ENCODE measurements at places on chromosomes 5 and 9. TPM values are rescaled to one million over a fixed set of nuclear protein-coding genes. Genes with fewer than 3 reads are reported as not detected.

DNA sequence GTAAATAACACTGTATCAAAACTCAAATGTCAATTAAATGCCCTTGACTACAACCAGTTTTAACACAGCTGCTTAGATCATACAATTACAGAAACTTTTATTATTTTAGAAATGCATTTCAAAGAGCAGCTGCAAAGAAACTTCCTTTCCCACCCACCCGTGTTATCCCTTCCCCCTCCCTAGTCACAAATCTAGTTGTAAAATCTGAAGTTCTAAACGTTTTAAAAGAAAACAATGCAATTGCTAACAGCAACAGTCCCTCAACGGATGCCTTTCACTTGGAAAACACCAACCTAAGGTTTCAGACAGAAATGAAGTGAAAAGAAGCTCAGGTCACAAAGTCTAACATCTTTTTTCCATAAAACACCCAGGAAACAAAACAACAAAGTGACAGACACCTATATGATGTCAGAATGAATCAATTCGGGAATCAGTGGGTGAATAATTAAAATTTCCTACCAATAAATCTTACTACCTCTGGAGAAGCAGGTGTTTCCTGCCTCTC lies 100.3 kb downstream of the FBXW11 start:
- H3K27ac ChIP-seq: no peak overlapping the region
- H3K36me3 ChIP-seq: peaks cover 5% of the 10 kb centered on the region
- H3K27me3 ChIP-seq: no peaks in the 10 kb centered on the region
- no peaks in the 10 kb centered on the region for H3K4me1 ChIP-seq

GRCh38 chr9:6646293-6646636 lies 736 bp upstream of the GLDC start:
- H3K4me3 ChIP-seq: peak overlapping the region; percentile 50
- H3K27me3 ChIP-seq: no peaks in the 10 kb centered on the region
- peaks cover 10% of the 10 kb centered on the region for H3K4me1 ChIP-seq
- DNase-seq: no peak
- H3K27ac ChIP-seq: no peak overlapping the region

DNA sequence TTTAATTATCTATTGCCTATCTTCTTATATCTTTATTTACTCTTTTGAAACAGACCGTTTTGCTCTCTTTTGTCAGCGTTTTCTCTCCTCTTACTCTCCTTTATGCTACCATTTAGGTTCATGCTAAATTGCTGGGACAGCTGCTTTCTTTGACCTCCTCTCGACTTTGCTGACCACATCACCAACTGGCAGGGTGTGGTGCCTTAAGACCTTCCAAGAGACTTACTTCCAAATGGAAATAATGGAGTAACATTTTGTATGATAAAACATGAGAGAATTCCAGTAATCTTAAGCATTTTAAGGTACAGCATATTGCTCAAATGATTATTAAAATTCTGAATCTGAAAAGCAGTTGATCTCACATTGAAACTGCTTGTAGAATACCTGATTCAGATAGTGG lies 71.5 kb upstream of the MEF2C start:
- no peaks in the 10 kb centered on the region for H3K4me1 ChIP-seq
- H3K27ac ChIP-seq: no peak overlapping the region
- no peaks in the 10 kb centered on the region for H3K36me3 ChIP-seq
- DNase-seq: no peak

GRCh38 chr9:87524061-87524460 lies 26.4 kb downstream of the DAPK1 start:
- H3K27me3 ChIP-seq: no peaks in the 10 kb centered on the region
- H3K36me3 ChIP-seq: no peaks in the 10 kb centered on the region
- peaks cover 3% of the 10 kb centered on the region for H3K4me1 ChIP-seq
- no peak overlapping the region for H3K27ac ChIP-seq

DNA sequence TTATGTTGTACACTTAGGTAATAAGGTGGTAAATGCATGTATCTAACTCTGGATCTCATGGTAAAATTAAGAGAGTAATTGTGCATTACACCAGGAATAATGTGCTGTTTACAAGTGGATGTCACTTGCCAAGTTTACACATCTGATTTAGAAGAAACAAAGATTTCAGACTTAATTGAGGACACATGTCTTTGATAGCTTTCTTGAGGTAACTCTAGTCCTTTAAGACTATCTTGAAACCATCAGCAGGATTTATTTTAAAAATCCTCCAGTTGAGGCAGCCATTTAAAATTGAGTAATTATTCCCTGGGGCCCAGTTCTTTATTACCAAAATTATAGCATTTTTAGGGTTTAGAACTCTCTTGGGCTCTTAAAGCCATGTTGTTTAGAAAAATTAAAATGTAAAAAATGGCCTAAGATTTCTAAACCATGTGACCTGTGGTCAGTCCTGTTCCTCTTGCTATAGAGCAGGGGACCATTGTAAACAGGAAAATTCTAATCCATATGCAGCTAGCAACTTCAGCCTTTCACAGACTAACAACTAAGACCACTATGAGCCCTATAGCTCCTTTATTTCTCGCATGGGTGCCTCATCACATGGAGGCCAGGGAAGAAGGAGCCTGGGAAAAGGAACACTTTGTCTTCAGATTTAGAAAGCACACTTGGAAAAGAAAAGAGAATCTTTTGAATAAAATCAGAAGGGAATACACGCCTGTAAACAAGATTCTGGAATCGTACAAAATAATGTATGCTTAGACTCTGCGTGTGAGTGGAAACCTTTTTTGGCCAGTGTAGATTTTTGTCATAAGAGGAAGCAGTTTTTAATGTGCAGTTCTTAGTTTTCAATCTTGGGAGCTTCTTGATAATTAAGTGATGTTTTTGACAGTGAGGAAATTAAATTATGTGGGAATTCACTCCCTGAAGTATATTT lies 71.2 kb downstream of the ZSWIM6 start:
- H3K4me1 ChIP-seq: peaks cover 8% of the 10 kb centered on the region
- no peak for DNase-seq
- H3K4me3 ChIP-seq: no peak overlapping the region
- no peak overlapping the region for H3K27ac ChIP-seq
- no peaks in the 10 kb centered on the region for H3K27me3 ChIP-seq

DNA sequence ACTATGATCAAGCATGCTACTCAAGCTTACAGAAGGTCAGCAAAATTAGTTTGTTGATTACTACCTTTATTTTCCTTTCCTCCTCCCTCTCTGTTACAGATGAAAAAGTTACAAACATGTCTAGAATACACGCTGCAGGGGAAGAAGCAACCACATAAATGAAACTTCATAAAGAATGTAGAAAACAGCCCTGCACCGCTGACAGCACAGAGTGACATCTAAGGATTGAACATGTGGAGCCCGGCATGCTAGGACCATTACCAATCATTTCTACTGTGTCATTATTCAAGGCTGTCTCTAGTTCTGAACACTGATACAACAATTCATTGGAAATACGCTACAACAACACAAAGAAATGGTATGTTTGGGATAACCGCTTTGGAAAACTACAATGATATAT lies 261.1 kb downstream of the MLLT3 start:
- DNase-seq: no peak
- H3K27ac ChIP-seq: no peak overlapping the region
- H3K27me3 ChIP-seq: no peaks in the 10 kb centered on the region
- H3K4me1 ChIP-seq: peaks cover 24% of the 10 kb centered on the region

DNA sequence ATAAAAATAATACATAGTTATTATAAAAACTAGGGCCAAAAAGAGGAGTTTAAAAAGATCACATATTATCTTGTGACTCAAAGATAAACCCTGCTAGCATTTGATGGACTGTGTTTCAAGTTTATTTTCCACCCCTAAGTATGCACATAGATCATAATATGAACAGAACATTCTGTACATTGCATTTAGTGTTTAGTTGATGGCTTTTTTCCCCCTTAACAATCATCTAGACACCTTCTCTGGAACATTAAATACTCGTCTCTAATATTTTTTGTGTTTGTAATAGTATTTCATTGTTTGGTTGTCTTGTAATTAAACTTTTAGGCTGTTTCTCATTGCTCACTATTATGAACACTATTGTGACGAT lies 10.5 kb downstream of the COL15A1 start:
- no peak overlapping the region for H3K4me3 ChIP-seq
- H3K27ac ChIP-seq: no peak overlapping the region
- H3K4me1 ChIP-seq: no peaks in the 10 kb centered on the region
- no peak for DNase-seq
- H3K36me3 ChIP-seq: no peaks in the 10 kb centered on the region
- H3K27me3 ChIP-seq: peaks cover 8% of the 10 kb centered on the region

GRCh38 chr5:56360816-56361215 lies 127.7 kb upstream of the ANKRD55 start:
- no peak for DNase-seq
- H3K4me3 ChIP-seq: no peak overlapping the region
- no peak overlapping the region for H3K27ac ChIP-seq
- H3K27me3 ChIP-seq: no peaks in the 10 kb centered on the region
- peaks cover 48% of the 10 kb centered on the region for H3K4me1 ChIP-seq

DNA sequence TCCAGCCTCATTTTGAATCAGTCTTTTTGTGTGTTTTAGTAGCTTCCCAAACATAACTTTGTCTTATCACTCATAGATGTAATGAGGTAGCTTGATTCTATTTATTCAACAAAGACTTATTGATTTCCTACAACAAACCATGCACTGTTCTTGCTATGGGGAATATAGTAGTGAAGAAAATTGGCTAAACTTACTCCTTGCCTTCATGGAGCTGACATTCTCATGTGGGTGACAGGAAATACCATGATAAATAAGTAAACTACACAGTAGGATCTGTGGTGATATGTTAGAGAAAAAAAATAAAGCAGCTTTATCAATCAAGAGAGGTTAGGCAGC lies 255.7 kb upstream of the TNC start:
- no peaks in the 10 kb centered on the region for H3K36me3 ChIP-seq
- H3K27me3 ChIP-seq: no peaks in the 10 kb centered on the region
- DNase-seq: no peak
- H3K27ac ChIP-seq: peak overlapping the region; percentile 90
- no peak overlapping the region for H3K4me3 ChIP-seq

- H3K36me3 ChIP-seq: no peaks in the 10 kb centered on the region
- no peak overlapping the region for H3K27ac ChIP-seq
- DNase-seq: no peak
- H3K4me3 ChIP-seq: no peak overlapping the region
- H3K4me1 ChIP-seq: no peaks in the 10 kb centered on the region
Measured at GRCh38 chr9:4177970-4178758, 121.7 kb downstream of the GLIS3 start.

DNA sequence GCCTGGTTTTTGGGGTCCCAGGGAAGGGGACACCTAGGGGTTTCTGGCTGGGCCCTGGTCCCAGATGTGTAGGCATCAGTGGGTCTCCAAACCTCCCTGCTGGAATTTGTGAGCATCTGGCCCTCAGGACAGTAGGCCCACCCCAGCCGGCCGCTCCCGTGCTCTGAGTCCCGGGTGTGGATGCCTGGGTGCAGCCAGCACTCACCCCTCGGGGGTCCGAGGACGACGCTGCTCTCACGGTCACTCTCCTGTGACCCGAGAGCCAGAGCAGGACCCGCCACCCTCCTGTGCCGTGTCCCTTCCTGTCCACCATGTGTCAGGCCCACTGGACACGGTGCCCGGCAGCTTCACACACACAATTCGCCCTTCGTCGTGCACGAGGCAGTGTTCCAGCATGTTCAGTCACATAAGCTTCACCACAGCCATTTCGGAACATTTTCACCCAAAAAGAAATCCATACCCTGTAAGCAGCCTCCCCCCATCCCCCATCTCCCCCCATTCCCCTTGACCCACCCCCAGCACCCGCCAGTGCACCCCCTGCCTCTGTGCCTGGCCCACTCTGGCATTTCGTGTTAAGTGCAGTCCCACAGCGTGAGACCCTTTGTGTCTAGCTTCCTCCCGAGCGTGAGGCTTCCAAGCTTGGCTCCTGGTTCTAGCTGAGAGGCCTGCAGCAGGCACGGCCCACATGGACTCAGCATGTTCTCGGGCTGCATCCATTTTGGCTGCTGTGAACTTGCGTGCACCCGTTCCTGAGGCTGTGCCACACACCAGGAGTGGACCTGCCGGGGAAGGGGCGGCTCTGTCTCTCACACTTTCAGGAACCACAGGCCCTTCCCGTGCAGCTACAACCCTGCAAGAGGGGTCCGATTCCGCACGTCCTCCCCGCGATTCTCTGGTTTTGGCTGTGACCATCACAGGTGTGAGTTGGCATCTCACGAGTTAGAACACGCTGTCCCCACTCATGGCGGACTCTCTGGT lies 40.5 kb downstream of the NKD2 start:
- no peaks in the 10 kb centered on the region for H3K36me3 ChIP-seq
- H3K27me3 ChIP-seq: no peaks in the 10 kb centered on the region
- no peaks in the 10 kb centered on the region for H3K4me1 ChIP-seq
- no peak for DNase-seq
- no peak overlapping the region for H3K27ac ChIP-seq

DNA sequence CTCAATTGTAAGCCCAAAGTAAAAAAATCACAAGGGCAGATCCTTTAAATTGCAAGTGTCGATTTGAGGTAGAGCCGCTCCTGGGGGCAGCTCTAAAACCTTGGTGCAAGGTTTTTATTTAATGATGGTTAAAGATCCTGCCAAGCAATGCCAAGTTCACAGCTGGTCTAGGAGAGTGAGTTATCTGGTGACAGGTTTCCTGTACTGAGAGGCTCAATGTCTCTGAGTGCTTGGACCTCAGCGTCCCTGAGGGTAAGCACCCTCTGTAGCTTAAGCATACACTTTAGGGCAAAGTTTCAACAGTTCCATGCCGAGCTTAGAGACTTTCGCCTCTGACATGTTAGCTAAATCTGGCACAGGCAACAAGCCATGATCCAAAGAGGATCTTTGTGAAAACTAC lies 119.8 kb upstream of the EGFLAM start:
- no peaks in the 10 kb centered on the region for H3K4me1 ChIP-seq
- no peaks in the 10 kb centered on the region for H3K36me3 ChIP-seq
- H3K27ac ChIP-seq: no peak overlapping the region
- peaks cover 43% of the 10 kb centered on the region for H3K27me3 ChIP-seq

C1QTNF2 gene
- total RNA-seq: 0.20 TPM

NR2F1 gene
- total RNA-seq: 1.1 TPM

PLPPR1 gene
- not detected for total RNA-seq

TMEM171 gene
- 7.8 TPM for total RNA-seq

AGXT2 gene
- total RNA-seq: not detected

SVEP1 gene
- 2.9 TPM for total RNA-seq

CAMK4 gene
- total RNA-seq: not detected

RGS7BP gene
- total RNA-seq: not detected

SELENOP gene
- 5.3 TPM for total RNA-seq
